ENCODE measurements at places on chromosomes 16 and 17.
A peak's percentile ranks its signal among the peaks of the same experiment; 100 is the strongest.

GRCh38 chr17:29588017-29588561, 1.4 kb downstream of the GIT1 start:
- DNase-seq: no peak

- DNase-seq: no peak
Measured at GRCh38 chr17:4161967-4162305, 18.9 kb downstream of the CYB5D2 start.

DNA sequence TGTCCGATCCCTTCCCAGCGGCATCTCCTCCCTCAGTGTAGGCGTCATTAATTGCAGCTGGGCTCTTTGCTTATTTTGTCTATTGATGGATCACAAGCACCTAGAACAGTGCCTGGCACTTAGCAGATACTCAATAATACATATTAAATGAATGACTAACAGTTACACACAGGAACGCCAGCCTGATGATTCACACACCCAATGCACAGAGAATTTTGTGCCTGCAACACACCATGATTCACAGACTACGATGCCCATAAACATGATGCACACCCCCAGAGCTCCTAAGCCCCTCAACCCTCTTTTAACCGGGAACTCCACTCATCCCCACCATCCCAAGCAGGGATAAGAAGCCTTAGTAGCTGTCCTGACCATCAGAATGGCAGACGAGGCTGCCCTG, 66.6 kb upstream of the TMEM97 start:
- DNase-seq: no peak

- DNase-seq: no peak
Measured at GRCh38 chr17:55300479-55301290, 35.9 kb downstream of the HLF start.

DNA sequence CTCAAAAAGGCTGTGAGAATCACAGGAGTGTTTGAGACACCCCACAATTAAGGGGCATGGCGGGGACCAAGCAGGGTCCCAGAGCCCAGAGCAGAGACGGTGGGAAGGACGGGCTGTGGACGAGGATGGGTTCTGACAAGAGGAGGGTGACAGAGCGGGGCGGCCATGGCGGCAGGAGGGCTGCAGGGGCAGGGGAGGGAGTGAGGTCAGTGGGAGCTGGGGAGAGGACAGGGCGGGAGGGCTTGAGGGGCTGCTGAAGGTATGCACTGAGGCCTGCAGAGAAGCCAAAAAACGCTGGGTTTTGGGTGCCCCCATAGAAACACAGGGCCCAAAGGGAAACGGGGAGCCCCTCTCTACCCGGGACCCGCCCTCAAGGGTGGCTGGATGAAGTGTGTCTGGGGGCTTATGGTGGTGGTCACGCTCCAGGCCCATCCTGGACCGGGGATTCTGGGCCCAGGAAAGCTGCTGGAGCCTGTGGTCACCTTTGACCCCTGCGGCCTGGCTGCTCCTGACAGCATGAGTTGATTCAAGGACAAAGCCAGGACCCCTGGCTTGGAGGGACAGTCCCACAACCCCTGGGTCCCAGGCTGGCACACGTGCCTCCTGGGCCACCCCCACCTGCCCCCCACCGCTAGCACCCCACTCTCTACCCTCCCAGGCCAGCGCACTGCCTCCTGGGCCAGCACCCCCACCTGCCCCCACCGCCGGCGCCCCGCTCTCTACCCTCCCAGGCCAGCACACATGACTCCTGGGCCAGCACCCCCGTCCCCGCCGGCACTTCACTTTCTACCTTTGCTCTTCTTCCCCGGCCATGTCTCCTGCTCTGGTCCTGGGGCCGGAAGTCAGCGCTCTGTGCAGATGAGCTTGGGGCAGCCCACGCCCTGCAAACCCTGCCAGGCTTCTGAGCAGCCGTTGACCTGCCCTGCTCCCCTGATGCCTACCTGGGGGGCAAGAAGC, 31.0 kb upstream of the ACSF3 start:
- no peak for DNase-seq

DNA sequence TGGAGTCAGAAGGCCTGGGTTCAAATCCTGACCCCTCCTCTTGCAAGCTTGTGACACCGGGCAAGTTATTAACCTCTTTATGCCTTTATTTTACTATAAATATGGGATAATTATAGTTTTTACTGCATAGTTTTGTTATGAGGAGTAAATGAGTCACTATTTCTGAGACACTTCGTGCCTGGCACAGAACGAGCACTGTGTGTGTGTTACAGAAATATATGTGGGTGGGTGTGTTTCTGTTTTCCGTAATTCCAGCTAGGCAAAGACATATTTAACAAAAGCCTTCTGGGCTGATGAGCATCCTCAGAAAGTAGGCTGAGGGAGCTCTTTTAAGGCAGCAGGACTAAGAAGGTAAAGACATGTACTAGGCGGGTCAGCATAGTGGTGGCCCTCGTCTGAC, 417.9 kb downstream of the MAF start:
- DNase-seq: peak; percentile 24

- DNase-seq: no peak
Measured at GRCh38 chr16:14117051-14117450, 45.9 kb downstream of the MRTFB start.

DNA sequence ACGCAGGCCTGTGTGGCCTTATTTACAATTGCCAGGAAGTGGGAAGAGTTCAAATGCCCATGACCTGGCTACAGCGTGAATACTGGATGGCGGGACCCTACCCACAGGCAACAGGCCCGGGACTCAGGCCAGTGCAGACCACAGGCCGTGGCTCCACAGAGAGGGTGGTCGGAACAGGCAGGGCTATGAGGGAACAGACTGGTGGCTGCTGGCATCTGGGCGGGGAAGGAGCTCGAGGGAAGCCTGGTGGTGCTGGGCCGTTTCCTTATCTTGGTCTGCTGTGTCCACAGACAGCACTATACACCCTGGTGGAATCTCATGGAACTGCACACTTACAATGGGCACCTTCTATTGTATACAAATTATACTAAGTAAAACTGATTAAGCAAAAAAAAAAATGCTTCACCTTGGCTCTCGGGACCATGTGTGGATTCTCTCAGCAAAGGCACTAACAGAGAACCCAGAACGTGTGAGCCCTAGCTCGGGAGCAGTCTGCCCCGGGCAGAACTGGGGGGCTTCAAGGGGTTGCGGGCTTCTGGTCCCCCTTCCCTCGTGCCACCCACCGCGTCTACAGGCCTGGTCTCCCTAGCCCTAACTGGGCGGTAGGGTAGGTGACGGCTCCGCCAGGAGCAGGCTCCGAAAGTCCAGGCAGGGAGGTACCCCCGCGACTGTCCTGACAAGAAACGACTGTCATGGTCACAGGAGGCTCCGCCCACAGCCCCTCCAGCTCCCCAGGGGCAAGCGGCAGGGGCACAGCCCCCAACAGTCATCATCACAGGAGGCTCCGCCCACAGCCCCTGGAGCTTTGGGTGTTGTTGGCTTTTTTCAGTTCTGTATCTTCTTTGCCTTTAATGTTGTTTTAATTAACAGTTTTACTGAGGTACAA, 21.8 kb downstream of the CEP131 start:
- DNase-seq: peak; percentile 81

DNA sequence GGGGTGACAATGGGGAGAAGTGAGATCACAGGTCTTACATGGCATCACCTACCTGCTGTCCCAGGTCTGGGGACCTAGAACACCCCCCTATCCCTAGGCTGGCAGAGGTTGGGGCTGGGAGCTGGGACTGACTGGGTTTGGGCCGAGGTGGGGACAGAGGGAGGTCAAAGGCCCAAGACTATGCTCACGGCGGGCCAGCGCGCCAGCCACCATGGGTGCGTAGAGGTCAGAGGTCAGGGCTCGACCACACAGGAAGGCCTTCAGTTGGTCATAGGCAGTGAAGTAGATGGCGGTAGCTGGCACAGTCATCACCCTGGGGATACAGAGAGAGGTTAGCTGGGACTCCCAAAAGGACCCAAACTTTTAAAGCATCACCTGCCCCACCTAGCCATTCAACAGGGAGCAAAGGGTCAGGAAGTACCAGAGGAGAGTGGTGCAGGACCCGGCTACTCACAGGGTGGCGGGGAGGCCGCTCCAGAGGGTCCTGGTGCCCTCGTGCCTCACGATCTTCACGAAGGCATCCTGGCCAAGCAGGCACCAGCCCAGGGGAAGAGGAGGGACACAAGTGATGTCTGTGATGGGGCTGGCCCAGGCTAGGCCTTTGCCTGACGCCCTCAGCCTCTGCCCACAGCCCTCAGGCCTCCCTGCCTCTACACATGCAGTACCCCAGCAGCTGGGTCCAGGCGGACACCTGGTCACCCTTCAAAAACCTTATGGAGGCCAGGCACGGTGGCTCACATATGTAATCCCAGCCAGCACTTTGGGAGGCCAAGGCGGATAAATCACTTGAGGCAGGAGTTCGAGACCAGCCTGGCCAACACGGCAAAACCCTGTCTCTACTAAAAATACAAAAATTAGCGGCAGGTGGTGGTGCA, 3.1 kb downstream of the SLC25A39 start:
- no peak for DNase-seq

- no peak for DNase-seq
Measured at GRCh38 chr16:1014221-1014620, 32.7 kb downstream of the SOX8 start.
